Effector CD8-positive, alpha-beta T cell (primary cell): ENCODE measurements at places on chromosomes 2 and 18.

- DNase-seq = no peak
These were observed 40.4 kb downstream of the L3MBTL4 start for GRCh38 chr18:6374340-6374739.

- DNase-seq = no peak
These were observed 52.0 kb downstream of the FECH start for GRCh38 chr18:57534511-57534909.

DNA sequence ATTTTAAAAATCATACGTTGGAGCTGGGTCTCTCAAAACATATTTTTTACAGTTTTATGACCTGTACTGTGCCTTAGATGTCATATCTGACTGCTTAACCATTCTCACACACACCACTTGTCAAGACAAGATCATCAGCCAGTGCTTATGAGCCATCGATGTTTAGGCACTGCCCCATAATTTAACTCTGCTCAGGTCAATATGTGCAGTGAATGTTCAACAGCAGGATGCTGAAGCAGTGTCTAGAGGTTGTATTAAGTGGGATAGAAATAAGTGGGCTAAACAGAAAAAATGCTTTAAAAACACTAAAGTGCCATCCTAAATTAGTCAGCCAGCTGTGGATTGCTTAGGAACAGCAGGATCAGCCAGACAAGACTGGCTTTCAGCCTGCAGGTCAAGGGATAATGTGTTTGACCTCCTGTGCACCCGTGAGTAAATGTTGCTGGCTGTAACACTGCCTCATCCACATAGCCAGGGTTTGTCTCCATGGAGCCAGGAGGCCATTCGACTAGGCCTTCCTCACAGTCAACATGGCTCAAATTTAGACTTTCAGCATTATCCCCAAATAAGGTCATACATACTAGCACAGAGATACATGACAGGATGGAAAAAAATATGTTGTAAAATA lies 139.0 kb upstream of the NXPH2 start:
- no peak for DNase-seq

DNA sequence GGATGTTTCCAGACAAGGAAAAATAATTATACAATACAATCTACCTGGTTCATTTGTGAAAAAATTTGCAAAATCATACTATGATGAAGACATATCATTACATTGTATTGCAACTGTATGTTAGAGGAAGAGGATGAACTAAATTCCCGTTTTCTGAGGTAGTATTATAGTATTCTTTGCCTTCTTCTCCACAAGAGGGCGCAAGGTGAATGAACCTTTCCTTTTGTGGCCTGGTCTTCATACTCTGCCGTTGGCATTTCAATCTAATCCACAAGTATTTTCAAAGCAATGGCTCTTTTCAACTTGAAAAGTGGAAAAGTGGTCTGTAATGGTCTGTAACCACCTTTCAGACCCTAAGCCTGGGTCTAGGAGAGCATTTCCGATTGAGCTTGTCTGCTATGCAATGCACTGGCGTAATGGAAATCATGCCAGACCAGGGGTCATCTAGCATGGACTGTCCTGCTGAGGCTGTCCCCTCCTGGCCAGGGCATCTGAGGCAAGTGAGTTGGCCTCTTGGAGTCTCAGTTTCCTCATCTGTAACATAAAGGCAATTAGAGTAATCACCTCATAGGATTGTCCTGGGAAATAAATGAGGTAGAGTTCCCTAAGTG lies 30.8 kb upstream of the ZNF396 start:
- DNase-seq = no peak

DNA sequence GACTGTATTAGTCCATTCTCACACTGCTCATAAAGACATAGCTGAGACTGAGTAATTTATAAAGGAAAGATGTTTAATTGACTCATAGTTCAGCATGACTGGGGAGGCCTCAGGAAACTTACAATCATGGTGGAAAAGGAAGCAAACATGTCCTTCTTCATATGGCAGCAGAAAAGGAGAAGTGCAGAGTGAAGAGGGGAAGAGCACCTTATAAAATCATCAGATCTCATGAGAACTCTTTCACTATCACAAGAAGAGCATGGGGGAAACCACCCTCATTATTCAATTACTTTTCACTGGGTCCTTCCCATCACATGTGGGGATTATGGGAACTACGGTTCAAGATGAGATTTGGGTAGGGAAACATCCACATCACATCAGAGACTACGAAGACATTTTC lies 43.0 kb upstream of the CAVIN2 start:
- DNase-seq = no peak

DNA sequence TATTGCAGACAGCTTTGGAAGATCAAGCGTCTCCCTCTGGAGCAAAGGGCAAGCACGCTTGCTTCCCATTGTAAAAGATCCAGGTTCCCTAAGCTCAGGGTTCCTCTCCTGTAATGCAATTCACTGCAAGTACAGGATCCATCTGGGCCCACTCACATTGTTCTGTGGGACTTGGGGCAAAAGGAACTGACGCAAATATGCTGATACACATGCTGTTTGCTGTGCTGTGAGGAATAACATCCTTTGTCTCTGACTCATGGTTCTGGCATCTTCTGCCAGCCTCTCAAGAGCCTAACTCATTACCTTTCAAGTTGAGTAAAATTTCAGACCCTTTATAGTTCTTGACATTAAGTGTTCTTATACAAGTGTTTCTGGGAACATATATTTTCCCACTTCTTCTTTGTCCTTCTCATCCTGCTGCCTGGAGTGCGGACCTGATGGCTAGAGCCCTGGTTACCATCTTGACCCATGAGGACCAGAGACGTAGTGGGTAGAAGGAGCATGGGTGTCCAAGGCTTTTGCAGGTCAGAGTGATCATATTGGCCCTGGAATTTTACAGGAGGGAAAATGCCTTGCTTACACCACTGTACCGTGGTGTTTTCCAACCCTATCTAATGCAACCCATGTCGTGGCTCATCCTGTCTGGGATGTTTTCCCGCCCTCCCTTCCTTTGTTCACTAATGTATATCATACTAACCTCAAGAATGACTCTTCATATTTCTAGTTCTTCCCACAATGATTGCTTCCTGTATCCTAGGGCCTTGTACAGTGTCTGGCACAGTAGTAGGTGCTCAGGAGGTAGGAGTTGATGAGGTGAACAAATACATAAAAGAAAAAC lies 145.7 kb upstream of the GLI2 start:
- no peak for DNase-seq

- DNase-seq = no peak
These were observed 210.1 kb downstream of the NDUFA10 start for GRCh38 chr2:239814861-239815601.

DNA sequence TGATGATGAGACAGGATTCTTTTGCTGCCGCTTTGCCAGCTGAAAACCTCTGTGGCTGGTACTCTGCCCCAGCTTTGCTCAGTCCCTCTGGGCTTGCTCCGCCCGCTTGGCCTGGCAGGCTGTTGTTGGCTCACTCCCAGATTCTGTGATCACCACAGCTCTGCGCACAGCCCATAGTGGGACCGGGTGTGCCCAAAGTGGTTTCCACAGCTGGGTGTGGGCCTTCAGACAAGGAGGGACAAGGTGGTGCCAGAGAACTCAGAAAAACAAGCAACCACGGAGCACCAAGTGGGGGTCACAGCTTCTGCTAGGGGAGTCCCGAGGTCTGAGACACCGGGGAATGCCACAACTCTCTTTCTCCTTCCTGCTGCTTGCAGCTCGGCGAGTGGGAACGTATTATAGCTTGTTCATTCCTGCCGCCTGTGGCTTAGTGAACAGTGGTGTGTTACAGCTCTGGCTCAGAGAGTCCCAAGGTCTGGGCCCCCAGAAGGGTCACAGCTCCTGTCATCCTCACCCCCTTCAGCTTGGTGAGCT lies 9.2 kb upstream of the KYNU start:
- DNase-seq = no peak

DNA sequence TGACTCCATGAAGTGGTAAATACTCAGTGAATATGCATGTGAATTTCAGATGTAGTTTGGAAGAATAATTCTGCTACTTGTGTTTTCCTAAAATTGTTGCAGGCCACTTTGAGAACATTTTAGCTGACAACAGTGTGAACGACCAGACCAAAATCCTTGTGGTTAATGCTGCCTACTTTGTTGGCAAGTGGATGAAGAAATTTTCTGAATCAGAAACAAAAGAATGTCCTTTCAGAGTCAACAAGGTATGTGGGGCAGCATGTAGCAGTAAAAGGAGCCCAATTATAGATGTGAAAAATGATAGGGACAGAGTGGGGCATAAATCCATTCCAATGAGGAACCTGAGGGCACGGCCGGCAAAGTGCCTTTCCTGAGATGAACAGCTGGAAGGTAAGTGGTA lies 16.1 kb downstream of the SERPINB5 start:
- no peak for DNase-seq

DNA sequence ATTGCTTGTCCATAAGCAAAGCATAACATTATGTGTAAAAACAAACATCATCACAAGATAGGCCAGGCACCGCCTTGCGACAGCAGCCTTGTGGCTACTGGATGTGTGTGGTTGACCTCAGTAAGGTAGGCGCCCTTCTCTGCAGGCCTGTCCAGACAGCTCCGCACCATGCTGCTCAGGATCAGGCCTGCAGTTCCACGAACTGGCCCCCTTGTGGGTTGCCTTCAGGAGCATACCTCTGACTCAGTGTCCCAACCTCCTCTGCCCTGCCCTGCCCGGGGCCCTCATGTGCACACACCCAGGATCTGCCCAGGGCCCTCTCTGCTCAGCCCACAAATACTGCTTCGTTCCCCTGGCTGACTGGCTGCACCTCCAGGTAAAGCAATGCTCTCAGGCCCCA lies 16.1 kb upstream of the ZNF236 start:
- no peak for DNase-seq

- no peak for DNase-seq
These were observed 39.7 kb downstream of the PID1 start for GRCh38 chr2:229231328-229231868.

DNA sequence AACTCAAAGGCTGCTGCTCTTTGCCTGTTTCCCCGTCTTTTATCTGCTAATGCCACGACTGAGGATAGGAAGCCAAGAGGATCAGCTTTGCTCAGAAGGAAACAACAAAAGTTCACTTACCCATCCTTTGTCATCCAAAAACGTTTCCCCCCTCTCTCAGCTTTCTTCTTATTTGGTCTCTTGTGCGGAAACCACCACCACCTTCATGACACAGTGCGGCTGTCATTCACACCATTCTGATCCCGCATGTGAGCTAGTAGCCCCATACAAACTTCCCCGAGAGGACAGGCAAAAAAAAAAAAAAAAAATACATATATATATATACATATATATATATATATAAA lies 656 bp downstream of the LRRTM4 start:
- DNase-seq = no peak

DNA sequence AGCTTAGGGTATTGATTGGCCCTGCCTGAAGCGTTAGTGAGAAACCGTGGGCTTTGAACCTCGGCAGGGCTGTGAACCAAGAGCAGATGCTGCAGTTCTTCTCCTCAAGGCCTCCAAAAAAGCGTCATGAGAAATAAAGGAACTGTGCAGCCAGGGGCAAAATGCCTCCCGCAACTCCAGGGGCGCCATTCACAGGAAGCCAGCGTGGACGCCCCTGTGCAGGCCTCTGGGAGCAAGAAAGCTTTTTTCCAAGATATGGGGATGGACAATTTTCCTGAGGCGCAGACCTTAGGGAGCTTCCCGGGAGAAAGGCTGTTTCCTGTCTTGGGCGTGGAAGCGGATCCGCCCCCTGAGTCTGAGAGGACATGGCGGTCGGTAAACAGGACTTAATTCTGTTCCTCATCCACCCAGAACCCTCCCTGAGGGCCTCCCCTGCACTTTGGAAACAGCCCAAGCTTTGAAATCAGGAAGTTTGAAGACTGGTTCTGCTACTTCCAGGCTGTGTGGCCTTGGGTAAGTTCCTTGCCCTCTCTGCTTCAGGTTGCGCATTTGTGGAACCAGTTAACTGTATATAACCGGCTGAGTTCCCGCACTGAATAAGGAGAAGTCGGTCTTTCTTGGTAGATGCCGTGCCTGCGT lies 29.6 kb upstream of the CABLES1 start:
- DNase-seq = no peak

- DNase-seq = no peak
These were observed 50.7 kb downstream of the TRAPPC12 start for GRCh38 chr2:3430172-3430571.

DNA sequence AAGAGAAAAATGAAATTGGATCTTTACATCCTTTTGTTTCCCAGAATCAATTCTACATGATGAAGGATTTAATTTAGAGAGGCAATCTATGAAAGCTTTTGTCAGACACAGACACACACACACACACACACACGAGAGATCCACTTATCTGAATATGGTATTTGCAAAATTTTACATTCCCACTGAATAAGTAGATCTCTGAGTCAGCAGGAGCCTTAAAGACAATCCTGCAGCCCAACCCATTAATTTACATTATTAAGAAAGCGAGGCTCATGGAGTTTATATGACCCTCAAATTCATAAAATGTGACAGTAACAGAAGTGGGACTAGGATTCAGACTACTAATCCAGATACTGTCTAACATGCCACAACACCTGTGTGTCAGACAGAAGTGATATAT lies 404.4 kb downstream of the NRXN1 start:
- DNase-seq = no peak

- no peak for DNase-seq
These were observed 46.4 kb upstream of the NPAS2 start for GRCh38 chr2:100773538-100773937.

DNA sequence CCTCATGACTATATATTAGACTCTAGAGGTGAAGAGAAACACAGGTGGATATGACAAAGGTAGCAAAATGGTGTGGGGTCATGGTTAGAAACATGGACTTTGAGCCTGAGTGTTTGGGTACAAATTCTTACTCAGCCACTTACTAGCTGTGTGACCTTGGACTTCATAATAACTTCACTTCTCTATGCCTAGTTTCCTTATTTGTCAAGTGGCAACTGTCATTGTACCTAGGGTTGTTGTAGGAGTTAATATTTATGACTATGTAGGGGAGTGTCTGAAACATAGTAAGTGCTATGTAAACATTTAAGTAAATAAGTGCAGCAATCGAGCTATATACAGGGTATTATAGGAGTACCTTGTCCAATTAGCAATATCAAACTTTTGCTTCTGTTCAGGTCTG lies 49.7 kb upstream of the RAPH1 start:
- DNase-seq = no peak

GRCh38 chr2:233267516-233268245 lies 16.2 kb downstream of the ATG16L1 start:
- DNase-seq = peak; percentile 65

- no peak for DNase-seq
These were observed 48.2 kb downstream of the PLA2R1 start for GRCh38 chr2:160014227-160014626.

- DNase-seq = no peak
These were observed 4.3 kb downstream of the SEPTIN10 start for GRCh38 chr2:109609352-109610024.

DNA sequence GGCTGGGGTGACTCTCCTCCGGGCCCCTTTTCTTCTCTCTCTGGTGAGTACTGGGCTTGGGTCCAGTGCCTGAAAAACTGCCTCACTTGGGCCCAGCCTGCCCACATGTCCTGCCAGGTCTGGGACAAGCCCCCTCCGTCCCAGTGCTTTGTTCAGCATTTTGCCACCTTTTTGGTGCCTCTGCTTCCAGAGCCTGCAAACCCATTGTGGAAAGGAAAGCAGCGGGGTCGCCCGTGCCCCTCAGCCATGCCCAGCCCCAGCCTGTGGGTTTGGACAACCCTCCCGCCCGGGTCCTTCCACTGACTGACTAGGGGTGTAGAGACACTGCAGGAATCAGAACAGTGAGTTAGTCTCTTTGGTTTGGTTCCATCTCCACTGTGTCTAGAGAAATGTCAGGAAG lies 140.7 kb upstream of the ALKAL2 start:
- no peak for DNase-seq
